ENCODE measurements at places on chromosomes 3 and 15. TPM values are rescaled to one million over a fixed set of nuclear protein-coding genes. Genes with fewer than 3 reads are reported as not detected.

The ANKRD63 gene
- total RNA-seq = 0.42 TPM

The SACM1L gene
- total RNA-seq = 40.8 TPM

The CADM2 gene
- total RNA-seq = 2.2 TPM

The POLQ gene
- total RNA-seq = 1.2 TPM

The SYNPR gene
- total RNA-seq = not detected

The SLC4A7 gene
- 78.8 TPM for total RNA-seq

The GUCA1C gene
- not detected for total RNA-seq

The RRP9 gene
- 22.8 TPM for total RNA-seq

The FHIT gene
- total RNA-seq = 1.6 TPM

The HEG1 gene
- total RNA-seq = 123 TPM

The XCR1 gene
- total RNA-seq = not detected

The AQP9 gene
- total RNA-seq = not detected

The KNG1 gene
- total RNA-seq = not detected

The MOBP gene
- not detected for total RNA-seq

Measured in osteocyte (in vitro differentiated cells).